ENCODE measurements at places on chromosomes 7 and 10.

DNA sequence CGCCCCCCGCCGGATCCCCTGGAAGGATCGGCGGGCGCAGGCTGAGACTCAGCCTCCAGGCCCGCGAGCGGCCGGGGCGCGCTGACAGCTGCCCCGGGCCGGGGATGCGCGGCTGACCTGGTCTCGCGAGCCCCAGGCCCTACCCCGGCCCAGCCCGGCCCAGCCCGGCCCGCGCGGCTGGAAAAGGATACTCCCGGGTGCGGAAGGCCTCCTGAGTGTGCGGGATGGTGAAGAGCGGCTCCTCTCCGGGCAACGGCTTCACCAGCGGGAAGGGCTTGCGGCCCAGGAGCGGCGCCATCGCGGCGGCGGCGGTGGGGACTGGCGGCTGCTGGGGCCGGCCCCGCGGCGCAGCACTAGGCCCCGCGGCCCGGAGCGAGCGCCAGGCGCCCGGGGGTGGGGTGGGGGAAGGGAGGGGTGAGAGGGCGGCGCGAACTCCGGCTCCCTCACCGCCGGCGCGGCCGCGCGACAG is 423 bp downstream of the BAZ1B start:
- DNase-seq, result no peak

DNA sequence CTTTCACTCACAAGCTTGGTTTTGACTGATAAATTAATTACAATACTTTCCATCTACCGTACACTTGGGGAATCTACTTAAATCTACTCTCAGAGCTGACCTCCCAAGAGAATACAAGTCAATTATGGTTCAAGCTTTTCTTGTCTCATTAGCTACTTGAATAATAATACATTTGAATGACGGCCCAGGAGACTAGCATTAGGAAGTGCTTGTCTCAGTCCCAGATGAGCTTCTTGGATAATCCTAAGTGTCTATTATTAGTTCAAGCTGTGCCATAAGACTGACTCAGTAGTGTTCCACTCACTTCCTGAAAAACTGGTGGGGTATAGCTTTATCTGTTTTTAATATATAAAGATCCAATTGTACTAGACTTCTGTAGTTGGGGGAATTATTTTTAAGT is 100.2 kb downstream of the GNAT3 start:
- no peak for DNase-seq

DNA sequence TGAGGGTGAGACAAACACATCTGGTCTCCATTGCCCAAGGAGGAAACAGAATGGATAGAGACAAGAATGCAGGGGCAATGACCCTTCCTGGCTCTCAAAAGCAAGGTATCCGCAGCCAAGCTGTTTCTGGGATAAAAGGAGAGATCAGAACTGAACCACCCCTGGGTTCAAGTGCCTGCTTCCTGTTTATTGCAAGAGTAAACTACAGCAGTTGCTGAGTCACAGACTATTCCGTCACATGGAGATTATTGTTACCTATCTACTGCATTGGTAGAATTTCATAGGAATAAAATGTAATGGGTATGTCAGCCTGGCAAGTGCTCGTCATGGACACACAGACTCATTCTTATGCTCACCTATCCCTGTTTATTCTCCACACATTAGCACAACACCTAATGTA is 821.6 kb downstream of the GRID1 start:
- DNase-seq, result no peak

DNA sequence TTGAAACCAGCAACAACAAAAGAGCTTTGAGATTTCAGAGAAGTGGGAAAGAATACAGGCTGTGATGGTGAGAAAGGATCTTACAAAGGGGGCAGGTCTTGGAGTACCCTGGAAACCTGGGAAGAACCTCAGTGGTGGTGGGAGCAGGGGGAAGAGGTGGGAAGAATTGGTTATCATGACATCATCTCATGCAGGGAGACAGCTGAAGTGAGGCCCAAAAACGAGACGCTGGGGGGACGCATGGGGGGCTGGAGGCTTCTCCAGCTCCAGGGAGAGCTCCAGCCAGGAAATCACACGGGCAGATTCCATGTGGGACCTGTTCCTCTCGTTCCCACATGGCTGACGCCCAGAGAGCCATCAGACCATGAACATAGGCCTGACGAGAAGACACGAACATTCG is 177.3 kb upstream of the RNF32 start:
- no peak for DNase-seq

DNA sequence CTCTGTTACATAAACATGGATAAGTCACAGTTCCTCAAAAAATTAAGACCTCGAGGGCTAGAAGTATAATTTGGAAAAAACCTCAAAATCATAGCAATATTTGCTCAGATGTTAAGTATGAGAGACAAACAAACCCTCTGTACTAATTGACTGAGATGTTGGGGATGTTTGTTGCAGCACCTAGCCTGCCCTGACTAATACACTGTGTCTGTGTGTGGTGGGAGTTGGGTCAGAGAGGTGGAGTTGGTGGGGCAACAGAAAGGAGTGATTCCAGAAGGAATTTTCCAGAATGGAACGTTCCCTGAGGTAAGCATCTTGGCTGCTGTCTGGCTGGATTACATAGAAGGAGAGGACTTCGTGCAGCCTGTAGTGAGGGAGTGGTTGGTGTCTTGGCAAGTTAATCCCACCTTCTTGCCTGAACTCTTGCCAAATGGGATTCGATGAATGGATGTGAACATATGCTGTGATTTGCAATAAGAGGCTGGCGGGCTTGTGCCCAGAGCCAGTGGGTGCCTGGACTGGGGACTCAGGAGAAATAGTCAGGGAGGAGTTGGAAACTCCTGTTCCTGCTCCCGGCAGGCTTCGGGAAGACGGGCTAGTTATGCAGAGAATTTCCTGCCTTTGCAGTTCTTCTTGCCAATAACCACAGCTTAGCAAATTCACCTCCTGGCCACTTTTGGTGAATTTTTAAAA is 9.3 kb upstream of the FAM180A start:
- no peak for DNase-seq

DNA sequence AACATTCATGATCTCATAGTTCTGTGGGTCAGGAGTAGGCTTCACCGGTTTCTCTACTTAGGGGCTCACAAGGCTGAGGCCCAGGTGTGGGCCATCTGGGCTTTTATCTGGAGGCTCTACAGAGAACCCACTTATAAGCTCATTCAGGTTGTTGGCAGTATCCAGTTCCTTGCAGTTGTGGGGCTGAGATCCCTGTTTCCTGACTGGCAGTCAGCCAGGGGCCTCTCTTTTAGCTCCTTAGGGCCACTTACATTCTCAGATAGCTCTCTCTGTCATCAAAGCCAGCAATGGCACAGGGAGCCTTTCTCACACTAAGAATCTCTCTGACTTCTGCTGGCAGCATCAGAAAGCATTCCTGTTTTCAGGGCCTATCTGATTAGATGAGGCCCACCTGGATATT is 18.2 kb upstream of the HECTD2 start:
- DNase-seq, result no peak

- no peak for DNase-seq
Observed at GRCh38 chr10:105195831-105196230, 554.7 kb downstream of the SORCS3 start.

DNA sequence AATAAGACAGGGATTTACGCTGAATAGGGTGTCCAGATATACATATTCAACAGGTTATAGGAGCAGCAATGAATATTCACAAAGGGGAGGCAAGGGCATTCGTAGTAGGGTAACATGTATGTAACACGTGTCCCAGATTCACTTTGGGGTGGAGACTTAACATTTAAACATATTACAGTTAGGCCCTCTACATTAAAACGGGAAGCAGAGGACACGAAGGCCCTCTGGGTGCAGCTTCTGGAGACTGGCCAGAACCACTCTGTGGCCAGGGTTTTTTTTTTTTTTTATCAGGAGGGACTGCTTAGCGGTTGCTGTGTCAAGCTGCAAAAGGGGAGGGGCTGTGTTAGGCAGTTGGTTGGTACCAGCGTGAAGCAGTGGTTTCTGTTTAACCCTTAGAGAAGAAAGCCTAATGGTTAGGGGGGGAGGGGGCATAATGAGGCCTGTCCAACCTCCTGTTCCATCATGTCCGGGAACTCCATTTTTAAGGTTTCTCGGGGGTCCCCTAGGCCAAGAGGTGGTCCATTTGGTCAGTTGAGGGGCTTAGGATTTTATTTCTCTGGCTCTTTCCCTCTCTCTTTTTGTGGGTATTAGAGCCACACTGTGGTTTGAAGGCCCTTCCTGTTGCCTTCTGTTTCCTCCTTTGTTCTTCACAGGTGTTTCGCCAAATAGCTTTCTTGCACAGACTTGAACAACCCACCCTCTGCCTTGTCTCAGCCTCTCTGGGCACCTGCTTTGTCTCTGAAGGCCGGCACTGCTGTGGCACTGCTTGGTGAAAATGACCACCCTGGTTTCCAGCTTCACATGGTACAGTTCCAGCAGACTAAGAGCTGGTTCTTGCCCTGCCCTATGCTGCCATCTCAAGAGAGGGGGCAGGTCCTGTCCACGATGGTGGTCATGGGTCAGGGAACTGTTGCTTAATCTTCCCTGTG is 26.4 kb downstream of the PRF1 start:
- DNase-seq, result no peak

DNA sequence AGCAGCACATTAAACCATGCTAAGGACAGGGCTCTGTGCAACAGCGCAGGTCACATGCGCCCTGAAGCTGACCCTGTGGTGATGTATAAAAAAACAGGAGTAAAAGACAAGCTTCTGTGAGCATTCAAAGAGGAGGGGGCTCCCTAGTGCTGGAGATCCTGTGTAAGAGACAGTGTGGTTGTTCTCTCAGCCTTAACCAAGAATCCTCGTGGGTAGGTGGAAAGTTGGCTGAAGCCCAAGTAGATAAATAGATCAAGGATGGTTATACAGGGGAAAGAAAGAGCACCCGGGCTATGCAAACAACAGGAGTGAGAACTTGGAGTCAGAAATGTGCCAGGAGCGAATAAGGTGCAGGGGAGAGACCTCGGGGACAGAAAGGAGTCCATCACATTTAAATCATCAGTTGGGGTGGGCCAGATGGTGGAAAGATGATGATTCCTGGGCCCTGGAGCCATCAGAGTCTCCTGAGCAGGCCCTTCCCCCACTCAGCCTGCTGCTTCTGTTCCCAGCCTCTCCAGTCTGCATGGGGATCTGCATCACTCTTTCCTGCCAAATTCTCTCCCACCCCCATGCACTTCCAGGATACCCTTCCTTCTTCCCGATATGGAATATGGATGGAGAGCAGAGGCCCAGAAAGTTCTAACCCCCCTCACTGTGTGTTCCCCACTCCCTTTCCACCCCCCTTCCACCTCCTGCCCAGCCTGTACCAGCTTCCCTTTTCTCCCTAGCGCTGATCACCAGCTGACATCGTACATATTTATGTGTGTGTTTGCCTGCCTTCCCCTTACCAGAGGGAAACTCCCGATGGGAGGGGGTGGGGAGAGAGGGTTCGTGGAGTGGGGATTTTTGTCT is 78.1 kb upstream of the PRR15 start:
- DNase-seq, result no peak

DNA sequence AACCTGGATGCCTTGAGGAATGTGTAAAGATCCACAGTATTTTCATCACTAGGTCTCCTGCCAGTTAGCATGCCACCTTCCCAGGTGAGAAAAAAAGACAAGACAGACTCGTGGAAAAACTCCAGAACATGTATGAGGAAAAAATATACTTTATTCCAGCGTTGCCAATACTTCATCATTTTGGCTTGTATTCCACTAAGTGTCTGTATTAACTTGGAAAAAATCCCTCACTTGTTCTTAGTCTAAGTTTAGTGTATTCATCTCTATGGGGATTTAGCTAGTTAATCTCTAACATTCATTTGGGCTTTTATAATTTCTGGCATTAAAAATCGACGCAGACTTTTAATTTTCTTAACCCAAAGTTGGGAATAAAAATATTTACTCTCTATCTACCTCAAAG is 759.4 kb downstream of the SORCS1 start:
- DNase-seq, result no peak

GRCh38 chr10:11863353-11864109 is 40.4 kb downstream of the PROSER2 start:
- DNase-seq, result no peak

GRCh38 chr7:120955577-120956149 is 5.1 kb downstream of the ING3 start:
- DNase-seq, result no peak

GRCh38 chr7:80186721-80187120 is 52.1 kb downstream of the GNAI1 start:
- DNase-seq, result no peak

GRCh38 chr7:80815733-80816132 is 103.1 kb downstream of the SEMA3C start:
- no peak for DNase-seq

DNA sequence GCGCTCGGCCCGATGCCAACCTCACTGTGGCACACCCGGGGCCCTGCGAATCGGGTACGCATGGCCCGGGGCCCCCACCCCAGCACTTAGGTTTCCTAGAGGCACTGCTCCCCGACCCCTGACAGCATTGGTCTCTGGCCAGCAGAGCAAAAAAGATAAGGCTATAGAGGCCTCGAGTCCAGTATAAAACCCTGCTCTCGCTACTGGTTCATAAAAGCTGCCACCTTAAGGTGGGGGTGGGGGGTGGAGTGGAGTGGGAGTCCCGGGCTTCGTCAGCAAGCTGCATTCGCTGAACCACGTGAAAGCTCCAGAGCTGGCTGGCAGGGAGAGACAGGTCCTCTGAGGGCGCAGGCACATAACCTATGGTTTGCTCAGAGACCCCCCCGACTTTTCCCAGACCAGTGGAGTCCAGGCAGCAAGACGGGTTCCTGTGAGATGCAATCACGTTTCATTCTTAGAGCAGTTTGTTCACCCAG is 1.3 kb downstream of the KAZALD1 start:
- DNase-seq, result no peak

DNA sequence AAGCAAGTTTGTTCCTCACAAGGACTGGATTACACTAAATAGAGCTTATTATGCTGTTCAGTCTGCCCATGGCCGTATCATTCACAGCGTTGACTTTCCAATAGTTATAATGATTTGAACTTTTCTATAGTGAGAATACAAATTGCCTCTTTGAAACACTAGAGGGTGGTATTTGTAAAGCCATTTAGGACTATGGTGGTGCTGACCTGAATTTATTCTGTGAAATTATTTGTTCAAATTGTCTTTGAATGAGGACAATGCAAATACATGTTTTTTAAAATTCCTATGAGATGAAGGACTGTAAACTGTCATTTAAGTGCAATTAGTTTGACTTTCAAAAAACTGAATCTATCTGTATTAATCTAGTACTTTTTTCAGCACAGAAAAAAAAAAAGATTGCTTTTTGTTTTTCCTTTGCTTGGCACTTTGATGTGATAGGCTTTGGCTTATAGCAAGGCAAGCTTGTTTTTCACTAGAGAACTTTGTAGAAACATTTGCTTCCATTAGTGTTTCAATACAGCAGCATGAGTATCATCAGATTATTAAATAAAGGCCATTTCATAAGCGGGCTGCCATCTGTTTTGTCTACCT is 122.7 kb upstream of the TMEM229A start:
- DNase-seq, result no peak

DNA sequence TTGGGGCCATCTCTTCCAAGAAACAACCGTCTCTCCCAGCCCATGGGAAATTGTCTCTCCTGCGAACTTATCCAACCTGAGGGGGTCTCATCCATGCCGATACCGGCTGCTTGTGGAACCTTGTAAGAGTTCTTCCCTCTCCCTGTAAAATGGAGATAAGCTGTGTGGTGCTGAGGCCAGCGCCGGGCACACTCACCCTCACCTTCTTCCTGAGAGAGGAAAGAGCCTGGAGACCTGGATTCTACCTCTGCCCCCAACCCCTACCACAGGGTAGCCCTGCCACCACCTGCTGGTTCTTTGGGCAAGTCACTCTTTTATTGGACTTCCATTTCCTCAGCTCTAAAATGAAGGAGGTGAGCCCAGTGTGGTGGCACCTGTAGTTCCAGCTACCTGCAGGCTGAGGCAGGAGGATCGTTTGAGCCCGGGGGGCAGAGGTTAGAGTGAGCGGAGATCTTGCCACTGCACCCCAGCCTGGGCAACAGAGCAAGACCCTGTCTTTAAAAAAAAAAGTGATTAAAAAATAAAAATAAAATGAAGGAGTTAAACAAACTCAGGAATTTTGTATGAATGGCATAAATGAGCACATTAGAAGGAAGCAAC is 38.4 kb upstream of the PSAP start:
- no peak for DNase-seq
